Right kidney (tissue), 9 donors: ENCODE measurements at places on chromosomes 16 and 17.

DNA sequence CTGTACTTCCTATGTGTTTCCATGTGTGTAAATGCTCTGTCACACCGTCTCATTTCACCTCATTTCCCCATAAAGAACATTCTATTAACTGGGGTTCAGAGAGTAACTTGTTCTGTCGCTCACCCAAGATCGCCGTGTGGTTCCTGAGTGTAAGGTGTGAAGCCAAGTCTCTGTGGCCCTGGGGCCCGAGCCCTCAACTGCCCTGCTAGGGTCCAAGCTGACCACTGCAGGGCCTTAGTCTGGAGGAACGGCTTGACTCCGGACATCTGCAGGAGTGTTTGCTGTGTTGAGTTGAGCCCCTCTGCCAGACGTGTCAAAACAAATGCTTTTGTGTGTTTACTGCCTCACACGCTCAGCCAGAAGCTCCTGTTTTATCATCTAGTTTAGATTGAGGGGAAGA lies 244.1 kb downstream of the CCDC182 start:
- DNase-seq, result no peak

- DNase-seq, result no peak
Observed at GRCh38 chr16:30445149-30445407, 596 bp downstream of the SEPHS2 start.

DNA sequence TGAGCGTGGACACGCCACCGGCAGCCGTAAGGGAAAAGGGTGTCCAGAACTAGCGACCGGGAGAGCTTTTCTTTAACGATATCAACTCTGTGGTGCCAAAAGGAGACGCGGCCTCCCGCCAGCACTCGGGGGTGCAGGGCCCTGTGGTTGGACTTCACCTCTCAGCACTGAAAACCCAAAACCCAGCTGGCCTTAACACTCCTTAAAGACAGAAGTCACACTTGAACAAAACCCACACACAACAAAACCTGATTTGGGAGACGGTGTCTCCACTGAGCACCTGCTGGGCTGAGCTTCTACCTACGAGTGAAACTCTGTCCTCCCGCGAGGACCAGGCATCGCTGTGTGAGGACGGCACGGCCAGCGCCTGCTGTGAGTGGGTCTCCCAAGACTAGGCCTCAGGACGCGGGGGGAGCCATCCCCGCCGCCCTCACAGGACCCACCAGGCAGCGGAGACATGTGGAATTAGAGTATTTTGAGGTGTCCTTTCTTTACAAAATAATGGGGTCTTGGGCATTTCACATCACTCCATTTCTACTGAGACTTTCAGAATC lies 46.7 kb downstream of the WDR45B start:
- no peak for DNase-seq

GRCh38 chr17:47763913-47764582 lies 31.0 kb downstream of the TBX21 start:
- DNase-seq, result no peak

DNA sequence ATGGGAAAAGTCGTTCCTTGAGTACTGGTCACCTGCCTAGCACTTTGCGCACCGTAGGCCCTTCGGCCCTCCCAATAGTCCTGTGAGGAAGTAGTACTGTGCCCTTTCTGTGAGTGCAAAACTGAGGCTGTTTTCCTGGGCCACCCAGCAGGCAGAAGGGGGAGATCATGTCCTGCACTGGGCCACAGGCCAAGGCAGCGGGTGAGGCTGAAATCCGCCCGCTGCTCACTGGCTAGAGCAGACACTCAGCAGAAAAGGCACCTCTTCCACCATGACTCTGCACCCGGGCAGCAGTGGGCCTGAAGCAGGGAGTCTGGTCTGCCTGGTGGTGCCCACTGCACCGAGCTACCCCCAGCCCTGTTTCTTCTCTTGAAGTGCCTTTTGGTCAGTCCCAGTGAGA lies 20.2 kb downstream of the METTL22 start:
- DNase-seq, result no peak

GRCh38 chr17:55274355-55275255 lies 9.8 kb downstream of the HLF start:
- DNase-seq, result no peak

DNA sequence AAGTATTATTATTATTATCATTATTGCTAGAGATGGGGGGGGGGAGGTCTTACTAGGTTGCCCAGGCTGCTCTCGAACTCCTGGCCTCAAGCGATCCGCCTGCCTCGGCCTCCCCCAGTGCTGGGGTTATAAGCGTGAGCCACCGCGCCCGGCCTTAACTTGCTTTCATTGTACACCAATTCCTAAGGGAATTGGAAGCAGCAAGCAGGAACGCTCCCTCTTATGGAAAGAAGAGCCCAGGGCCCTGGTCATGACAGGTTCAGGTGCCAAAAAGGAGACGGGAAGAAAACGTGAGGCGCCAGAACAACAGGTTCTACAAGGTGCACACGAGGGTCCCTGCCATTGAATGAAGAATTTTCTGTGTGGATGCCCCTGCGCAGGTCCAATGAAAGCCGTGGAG lies 540 bp upstream of the RPL38 start:
- DNase-seq, result no peak

DNA sequence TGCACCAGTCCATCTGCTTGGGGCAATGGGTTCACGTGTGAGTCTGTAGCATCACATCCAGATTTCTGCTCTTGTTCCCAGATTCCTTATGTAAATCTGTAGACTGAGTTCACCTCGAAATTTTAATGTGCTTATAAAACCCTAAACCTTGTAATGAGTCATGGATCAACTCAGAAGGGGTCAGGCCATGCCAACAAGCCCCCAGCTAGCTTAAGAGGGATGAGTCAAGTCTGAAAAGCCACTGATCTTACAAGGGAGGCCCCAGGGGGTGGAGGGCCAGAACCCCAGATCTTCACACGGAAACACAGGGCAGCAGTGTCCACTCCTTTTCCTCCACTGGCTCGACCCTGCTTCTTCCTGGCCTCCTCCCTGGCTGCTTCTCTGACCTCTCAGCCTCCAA lies 399.1 kb upstream of the CDH5 start:
- DNase-seq, result no peak

DNA sequence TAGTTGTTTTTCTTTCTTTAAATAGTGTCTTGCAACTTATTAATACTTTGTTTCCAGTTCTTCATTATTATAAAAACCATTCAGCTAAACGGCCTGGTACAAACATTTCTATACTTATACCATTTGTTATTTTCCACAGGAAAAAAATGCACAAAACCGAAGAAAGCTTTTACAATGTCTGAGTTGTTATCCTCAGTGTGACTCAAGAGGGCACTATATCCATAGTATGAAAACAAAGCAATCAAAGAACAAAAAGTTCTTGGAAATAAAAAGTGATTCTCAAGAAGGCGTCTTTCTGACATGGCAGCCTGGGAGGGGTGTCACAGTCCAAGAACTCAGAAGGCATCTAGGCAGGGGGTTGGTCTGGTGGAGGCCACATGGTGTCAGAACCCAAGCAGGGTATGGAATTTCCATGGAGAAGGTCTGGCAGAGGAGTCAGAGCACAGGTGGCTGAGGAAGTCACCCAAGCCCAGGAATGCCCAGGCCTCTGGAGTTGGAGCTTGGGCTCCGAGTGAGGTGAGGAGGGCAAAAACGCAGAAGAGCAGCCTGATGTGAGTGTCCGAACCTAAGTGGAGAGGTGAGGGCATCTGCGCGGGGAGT lies 70.9 kb upstream of the ATP2A3 start:
- DNase-seq, result no peak

DNA sequence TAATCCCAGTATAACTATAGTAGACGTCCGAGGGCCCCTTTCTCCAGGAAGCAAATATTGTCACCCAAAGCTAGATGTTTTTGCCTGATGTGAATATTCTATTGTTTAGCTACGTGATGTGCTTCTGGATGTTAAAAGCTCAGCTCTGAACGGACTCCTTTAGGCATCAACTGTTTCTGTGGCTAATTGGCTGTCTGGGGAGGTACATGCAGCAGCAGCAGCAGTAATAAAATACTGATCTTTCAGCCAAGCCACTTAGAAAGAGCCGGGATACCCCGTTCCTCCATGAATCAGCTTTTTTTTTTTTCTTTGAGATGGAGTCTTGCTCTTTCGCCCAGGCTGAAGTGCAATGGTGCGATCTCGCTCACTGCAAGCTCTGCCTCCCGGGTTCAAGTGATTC lies 43.0 kb downstream of the TRARG1 start:
- no peak for DNase-seq

GRCh38 chr17:41593306-41593981 lies 6.7 kb upstream of the KRT14 start:
- no peak for DNase-seq

DNA sequence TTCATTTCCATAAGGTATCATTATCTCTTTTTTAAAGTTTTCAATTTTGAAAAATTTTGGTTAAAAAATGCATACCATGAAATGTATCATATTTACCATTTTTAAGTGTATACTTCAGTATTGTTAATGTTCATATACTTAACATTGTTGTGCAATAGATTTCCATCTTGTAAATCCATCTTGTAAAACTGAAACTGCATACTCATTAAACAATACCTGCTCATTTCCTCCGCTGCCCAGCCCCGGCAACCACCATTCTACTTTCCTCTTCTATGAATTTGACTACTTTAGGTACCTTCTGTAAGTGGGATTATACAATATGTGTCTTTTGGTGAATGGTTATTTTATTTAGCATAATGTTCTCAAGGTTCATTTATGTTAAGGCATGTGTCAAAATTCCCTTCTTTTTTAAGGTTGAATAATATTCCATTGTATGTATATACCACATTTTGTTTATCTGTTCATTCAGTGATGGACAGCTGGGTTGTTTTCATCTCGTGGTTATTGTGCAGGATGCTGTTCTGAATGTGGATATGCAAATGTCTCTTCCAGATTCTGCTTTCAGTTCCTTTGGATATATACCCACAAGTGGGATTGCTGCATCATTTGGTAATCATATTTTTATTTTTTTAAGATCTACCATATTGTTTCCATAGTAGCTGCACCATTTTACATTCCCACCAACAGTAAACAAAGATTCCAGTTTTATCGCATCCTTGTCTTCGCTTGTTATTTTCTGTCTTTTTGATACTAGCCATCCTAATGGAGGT lies 6.7 kb downstream of the CCL2 start:
- DNase-seq, result no peak

DNA sequence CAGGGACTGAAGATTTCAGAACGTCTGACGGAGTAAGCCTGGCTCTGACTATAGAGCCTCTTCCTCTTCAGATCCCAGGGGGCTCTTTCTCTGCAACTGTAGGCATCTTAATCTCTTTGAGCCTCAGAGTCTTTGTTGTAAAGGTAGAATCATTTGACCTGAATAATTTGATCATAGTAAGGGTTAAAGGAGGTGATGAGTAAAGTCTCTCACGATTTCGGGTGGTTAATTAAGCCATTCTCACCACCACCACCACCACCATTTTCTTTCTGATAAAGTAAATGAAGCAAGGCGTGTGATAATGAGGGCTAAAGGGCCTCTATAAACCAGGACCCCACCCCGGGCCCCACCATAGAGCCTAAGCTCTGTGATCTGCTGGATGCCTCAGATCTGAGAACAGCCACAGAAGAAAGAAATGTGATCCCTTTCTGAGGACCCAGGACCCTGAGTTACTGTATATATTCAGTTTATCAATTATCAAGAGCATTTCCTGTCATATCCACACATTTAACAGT lies 33.0 kb upstream of the ADAMTS18 start:
- DNase-seq, result no peak

- DNase-seq, result no peak
Observed at GRCh38 chr16:11725457-11725856, 17.2 kb downstream of the TXNDC11 start.

DNA sequence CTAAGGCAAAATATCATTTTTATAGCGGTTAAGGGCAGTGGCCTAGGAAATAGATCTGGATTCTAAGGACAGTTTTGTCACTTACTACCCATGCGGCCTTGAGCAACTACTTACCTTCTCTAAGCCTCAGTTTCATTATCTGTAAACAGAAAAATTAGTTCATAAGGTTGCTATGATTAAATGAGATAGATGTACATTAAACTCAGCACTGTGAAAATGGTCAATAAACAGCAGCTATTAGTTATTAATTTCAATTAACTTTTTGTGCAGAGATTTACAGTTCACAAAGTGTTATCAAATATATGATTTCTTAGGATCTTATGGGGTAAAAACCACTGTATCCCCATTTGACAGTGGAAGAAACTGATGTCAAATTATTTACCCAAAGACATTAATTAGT lies 135.5 kb upstream of the CORO6 start:
- DNase-seq, result no peak

GRCh38 chr16:49055824-49056545 lies 225.7 kb downstream of the CBLN1 start:
- DNase-seq, result no peak

- no peak for DNase-seq
Observed at GRCh38 chr17:27407916-27408864, 48.1 kb upstream of the KSR1 start.
